PC-9 (cell line): ENCODE measurements at places on chromosomes 3 and 15.

GRCh38 chr15:42018306-42019224 is 2.3 kb downstream of the PLA2G4E start:
- no peak for DNase-seq

GRCh38 chr3:127764841-127765362 is 57.4 kb downstream of the MGLL start:
- DNase-seq: no peak

GRCh38 chr15:51876169-51876568 is 46.7 kb downstream of the TMOD3 start:
- no peak for DNase-seq

GRCh38 chr3:58998476-58999117 is 51.2 kb downstream of the CFAP20DC start:
- peak; percentile 49 for DNase-seq

DNA sequence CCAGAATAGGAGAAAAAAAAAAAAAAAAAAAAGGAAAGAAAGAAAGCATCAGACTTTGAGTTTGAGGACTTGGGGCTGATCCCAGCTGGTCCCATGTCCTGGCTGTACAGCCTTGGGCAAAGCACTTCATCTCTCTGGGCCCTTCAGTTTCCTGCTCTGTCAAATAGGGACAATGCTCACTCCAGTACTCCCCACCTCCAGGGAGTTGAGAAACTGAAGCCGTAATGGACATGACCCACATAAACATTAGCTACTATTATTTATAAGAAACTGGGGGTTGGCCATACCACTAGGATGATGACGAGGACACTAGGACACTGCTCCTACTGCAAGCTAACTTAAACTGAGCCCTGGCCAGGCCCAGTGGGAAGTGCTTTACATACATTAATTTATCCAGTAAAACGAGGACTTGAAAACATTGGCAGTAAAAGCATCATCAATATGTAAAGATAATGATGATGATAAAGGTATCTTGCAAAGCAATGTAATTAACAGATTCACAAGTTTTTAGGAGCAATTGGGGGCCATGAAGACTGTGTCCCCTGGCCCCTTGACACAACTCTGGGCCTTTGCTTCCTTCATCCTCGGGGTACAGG is 22.9 kb upstream of the SMAD6 start:
- DNase-seq: no peak

- DNase-seq: no peak
Observed at GRCh38 chr15:31371520-31372240, 45.0 kb downstream of the KLF13 start.

GRCh38 chr3:63779227-63779626 is 39.9 kb upstream of the C3orf49 start:
- DNase-seq: no peak

DNA sequence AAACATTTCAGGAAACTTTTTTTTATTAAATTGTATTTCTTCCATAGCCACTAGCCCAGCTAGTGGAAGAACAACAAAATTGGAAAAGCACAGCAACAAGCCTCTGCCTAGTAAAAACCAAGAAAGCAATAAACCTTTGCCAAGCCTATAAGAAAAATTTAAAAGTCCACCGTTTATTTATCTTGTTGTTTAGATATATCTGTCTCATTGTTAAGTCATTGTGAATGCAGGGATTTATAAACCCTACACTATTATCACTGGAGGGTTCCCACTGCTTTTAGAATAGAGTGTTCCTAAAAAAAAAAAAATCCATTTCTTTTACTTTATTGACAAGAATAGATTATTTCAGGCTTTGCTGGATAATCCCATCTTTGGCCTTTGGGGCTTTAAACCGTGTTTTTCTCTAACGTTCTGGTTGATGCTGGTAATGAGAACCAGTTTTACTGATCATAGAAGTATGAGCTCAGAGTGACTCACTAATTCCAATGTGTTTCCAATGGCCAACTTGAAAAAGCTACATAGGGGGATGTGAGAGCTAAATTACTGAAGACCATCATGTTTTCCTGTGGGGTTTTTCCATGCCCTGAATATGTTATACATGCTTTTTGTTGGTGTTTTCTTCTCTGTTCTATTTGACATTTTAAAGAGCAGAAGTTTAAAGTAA is 634.1 kb downstream of the RBMS3 start:
- no peak for DNase-seq

GRCh38 chr3:123540285-123540684 is 44.6 kb downstream of the HACD2 start:
- no peak for DNase-seq

GRCh38 chr3:72231439-72232196 is 446.7 kb upstream of the PROK2 start:
- no peak for DNase-seq

DNA sequence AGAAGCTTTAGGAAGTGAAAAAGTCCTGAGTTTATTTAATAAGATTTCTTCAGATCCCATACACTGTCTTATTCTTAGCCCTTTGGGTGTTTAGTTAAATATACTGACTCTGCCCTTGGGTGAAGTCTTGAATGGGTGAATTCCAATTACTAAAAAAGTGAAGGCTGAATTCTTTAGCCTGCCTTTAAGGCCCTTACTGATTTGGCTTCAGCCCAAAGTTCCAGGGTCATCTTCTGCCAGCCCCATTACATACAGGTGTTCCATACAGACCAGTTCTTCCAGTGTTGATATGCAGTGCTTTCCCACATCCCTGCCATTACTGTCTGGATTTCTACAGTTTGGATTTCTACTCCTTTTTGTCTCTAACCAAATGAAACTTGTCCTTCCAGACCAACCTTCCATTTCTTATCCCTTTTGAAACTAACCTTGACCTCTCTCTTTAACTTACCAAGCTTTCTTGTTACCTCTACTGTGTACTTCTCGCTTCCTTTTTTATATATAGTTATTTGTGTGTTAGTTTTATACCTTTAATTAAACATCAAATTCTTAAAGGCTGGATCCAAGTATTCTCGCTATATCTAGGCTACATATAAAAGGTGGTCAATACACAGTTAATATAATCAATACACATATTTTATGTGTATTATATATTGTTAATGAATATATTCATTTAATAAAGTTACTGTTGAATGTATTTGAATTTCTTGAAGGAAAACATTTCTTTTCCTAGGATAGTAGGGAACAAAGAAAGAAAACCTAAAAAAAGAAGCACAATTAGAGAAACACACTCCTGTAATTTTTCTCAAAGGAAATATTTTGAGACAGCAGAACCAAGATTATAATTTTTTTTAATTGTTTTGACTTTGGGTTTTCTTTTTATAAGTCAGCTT is 15.0 kb downstream of the MBNL1 start:
- no peak for DNase-seq

- peak; percentile 50 for DNase-seq
Observed at GRCh38 chr3:16240229-16241023, 24.3 kb downstream of the DPH3 start.

- peak; percentile 46 for DNase-seq
Observed at GRCh38 chr3:171487382-171487781, 27.2 kb upstream of the TNIK start.

DNA sequence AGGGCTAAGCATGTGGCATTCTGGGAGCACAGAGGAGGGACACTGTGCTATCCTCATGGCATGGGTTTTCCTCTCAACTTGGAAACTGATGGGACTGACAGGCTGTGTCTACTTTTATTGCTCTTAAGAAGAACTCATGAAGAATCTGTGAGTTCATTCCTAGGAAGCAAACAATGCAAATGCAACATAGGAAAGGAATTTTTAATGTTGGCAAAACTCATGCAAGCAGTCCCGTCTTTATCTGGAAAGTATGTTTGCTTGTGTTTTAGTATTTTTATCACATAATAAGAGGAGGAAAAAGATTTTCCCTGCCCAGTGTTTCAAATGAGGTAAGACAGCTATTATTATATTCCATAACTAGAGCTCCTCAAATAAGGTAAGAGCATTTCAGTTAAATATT is 89.7 kb downstream of the TRIM42 start:
- DNase-seq: no peak

- peak; percentile 60 for DNase-seq
Observed at GRCh38 chr3:107523539-107524325, 970 bp downstream of the BBX start.

DNA sequence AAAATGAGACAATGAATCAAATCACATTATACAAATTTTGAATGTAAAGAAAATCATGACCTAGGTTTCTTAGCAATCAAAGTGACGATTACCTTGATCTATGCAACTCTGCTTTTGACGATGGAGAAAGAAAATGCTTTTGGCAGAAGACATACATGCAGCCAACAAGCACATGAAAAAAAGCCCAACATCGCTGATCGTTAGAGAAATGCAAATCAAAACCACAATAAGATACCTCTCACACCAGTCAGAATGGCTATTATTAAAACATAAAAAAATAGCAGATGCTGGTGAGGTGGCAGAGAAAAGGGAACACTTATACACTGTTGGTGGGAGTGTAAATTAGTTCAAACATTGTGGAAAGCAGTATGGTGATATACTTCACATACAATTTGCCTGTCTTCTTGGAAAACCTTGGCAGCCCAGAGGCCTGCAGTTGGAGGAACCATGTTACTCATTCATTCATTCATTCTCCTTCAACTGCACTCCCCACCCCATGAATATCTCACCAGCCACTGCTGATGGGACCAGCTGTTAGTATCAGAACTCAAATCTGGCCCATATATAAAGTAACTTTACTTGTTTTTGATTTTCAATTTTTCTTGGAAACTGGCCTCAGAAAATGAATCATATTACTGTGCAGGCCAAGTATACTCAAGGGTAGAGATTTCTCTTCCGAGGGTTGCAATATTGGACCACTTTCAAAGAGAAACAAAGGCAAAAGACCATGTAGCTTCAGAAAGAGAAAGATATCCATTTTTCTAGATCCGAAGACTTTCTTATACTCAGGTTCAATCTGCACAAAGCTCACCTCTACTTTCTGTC is 358.6 kb upstream of the ARHGEF26 start:
- no peak for DNase-seq

GRCh38 chr15:73317651-73318462 is 50.9 kb downstream of the HCN4 start:
- DNase-seq: no peak

- DNase-seq: no peak
Observed at GRCh38 chr15:101288905-101289513, 6.0 kb downstream of the SNRPA1 start.

GRCh38 chr3:114553949-114554593 is 260.2 kb downstream of the TIGIT start:
- DNase-seq: no peak

DNA sequence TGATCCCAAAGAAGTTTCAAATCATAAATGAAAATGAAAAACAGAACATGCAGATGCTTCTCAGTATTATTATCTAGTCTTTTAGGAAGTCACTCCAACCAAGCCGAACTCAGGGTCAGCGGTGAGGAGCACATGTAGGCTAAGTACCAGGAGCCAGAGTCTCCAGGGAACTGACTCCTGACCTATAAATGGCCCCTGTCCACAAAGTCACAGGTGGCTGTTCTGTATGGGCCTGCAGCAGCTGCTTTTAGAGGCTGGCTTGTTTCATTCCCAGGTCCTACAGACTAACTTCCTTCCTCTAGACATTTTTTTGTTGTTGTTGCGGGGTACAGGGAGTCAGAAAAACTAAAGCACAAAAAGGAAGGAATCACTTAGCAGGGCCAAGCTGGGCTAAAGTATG is 54.6 kb downstream of the DAPK2 start:
- DNase-seq: no peak

DNA sequence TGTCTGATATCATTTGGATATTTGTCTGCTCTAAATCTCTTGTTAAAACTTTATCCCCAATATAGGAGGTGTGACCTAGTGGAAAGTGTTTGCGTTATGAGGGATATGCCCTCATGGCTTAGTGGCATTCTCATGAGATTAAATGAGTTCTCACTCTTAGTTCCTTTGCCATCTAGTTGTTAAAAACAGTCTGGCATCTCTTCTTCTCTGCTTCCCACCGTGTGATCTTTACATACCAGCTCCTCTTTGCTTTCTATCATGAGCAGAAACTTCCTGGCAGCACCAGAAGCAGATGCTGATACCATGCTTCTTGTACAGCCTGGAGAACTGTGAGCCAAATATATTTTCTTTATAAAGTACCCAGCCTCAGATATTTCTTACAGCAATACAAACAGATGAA is 33.0 kb downstream of the NLGN1 start:
- DNase-seq: no peak

DNA sequence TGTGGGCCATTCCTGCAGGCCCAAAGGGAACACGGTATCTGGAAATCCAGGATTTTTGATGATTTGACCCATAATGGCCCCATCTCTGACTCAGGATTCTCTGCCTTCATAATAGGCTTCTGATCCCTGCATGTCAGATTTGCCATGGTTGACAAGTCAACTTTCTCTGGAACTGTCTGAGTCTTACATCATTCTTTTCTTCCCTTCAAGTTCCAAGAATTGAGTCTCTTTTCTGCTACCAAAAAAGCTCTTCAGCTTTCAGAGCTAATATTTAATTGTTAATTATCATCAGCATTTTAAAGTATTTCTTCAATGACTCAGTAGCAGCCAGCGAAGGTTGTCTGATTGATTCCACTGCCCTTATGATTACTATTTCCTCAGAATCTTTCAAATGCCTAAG is 244.4 kb upstream of the COL8A1 start:
- DNase-seq: no peak

DNA sequence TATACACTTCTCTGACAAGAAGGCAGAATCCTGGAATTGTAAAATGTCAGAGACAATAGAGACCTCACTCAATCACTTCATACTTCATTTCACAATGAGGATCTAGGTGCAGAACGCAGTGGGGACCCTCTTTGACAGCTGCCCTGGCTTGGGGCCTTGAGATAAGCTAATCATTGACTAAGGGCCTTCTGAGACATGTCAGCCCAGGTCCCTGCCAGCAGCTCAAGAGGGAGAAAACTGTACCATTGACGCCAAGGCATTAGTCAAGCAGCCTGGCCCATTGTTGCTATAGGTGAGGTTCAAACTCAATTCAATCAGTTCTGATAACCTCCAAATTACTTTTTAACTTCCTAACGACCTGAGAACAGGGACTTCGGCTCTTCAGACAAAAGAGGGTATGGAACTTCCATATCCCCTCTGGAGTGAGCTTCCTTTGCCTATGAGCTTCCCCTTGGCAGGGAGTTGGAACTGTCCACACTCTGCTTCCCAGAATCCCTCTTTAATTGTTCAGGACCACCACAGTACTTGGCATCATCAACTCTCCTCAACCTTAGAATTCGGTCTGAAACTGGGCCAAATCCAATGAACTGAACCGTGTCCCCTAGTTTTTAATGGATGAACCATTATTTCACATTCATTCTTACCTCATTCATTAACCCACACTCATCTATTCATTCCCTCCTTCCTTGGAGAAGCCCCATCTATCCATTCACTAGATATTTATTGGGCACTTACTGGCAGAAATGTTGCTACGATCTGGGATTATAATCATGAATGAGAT is 1.5 kb upstream of the CYP8B1 start:
- no peak for DNase-seq

- DNase-seq: no peak
Observed at GRCh38 chr3:184769382-184770170, 42.4 kb upstream of the VPS8 start.

- DNase-seq: peak; percentile 63
Observed at GRCh38 chr3:4751502-4752101, 227.6 kb upstream of the BHLHE40 start.

DNA sequence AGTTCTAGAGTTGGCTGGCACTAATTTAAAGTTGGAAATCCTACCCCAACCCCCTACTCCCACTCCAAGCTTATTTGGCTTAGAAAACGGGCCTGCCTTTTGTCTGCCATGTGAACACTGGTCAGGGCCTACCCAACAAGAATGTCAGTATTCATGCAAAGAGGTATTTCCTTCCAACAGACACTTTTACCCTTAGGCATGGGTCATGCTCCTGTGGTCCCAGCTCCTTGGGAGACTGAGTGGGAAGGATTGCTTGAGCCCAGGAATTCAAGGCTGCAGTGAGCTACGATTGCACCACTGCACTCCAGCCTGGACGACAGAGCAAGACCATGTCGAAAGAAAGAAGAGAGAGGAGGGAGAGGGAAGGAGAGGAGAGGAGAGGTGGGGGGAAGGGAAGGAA is 137.5 kb upstream of the LRTM1 start:
- DNase-seq: no peak
